ENCODE measurements at places on chromosomes 6 and 20. TPM values are rescaled to one million over a fixed set of nuclear protein-coding genes. Genes with fewer than 3 reads are reported as not detected.
A peak's percentile ranks its signal among the peaks of the same experiment; 100 is the strongest.

The CD109 gene
- 5.0 TPM for total RNA-seq

The CDSN gene
- total RNA-seq = not detected

DNA sequence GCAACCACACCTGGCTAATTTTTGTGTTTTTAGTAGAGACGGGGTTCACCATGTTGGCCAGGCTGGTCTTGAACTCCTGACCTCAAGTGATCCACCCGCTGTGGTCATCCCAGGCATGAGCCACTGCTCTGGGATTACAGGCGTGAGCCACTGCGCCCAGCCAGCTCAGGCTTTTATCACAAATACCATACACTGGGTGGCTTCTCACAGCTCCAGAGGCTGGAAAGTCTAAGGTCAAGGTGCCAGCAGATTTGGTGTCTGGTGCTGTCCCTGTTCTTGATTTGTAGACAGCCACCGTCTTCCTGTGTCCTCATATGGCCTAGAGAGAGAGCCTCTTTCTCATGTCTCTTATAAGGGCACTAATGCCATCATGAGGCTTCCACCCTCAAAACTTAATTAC is 25.9 kb downstream of the SHLD1 start:
- H3K27me3 ChIP-seq = no peaks in the 10 kb centered on the region
- H3K36me3 ChIP-seq = peaks cover 12% of the 10 kb centered on the region
- peaks cover 6% of the 10 kb centered on the region for H3K4me1 ChIP-seq
- H3K27ac ChIP-seq = no peak overlapping the region
- no peak overlapping the region for H3K4me3 ChIP-seq
- DNase-seq = no peak

DNA sequence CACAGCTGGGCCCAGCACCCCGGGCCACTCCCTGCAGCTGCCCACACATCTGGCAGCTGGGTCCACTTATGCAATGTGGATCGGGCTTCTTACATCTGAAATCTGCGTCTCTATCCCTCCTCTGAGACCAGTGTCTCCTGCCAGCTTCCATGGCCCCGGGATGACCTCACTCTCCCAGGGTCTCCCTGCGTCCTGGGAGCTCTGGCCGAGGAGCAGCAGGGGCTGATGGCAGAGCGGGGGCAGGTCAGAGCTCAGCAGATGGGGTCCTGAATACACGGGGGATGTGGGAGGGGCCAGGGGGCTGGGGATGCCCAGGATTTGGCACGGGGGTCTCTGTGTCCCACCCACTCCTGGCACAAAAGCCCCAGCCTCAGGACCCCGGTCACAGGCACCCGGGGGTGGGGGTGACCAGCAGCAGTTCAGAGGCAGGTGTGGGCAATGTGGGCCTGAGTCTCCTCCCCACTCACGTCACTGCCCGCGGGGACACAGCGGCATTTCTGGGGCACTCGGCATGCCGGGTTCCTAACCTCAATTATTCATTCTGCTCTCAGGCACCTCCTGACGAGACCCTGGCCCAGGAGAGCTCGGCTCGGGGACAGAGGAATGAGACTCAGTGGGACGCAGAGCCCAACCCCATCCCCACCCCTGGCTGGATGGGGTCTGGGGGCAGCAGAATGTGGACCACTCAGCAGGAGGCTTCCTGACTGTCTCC is 16.4 kb downstream of the CHRNA4 start:
- no peaks in the 10 kb centered on the region for H3K36me3 ChIP-seq
- no peaks in the 10 kb centered on the region for H3K4me1 ChIP-seq
- H3K27ac ChIP-seq = no peak overlapping the region
- no peak for DNase-seq

The GRM4 gene
- not detected for total RNA-seq

- peaks cover 17% of the 10 kb centered on the region for H3K36me3 ChIP-seq
- no peak for DNase-seq
- H3K4me3 ChIP-seq = no peak overlapping the region
- H3K27ac ChIP-seq = no peak overlapping the region
- peaks cover 14% of the 10 kb centered on the region for H3K4me1 ChIP-seq
Measured at GRCh38 chr20:25254571-25254970, 6.7 kb downstream of the PYGB start.

The ASIP gene
- total RNA-seq = not detected

DNA sequence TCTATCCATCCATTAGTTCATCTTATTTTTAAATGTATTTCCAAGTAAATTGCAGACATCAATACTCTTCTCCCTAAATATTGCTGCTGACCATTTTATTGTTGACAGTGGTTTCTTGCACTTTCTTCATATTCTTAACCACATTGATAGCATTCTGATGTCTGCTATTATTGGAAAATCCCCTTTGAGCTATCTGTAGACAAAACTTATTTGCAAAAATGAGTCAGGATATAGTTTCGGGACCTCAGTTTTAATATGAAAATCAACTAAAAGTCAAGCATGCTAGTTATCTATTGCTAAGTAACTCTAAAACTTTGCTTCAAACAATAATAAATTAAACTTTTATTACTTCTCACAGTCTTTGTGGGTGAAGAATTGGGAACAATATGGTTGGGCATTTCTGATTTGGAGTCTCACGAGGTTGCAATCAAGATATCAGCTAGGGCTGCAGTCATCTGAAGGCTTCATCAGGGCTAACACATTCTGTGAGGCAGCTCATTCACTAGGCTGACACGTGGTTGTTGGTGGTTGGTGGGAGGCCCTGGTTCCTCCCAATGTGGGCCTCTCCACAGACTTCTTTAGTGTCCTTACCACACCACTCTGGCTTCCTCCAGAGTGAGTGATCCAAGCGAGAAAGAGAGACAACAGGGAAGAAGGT is 32.7 kb downstream of the CD109 start:
- DNase-seq = no peak
- H3K36me3 ChIP-seq = no peaks in the 10 kb centered on the region
- no peak overlapping the region for H3K27ac ChIP-seq
- no peaks in the 10 kb centered on the region for H3K27me3 ChIP-seq

DNA sequence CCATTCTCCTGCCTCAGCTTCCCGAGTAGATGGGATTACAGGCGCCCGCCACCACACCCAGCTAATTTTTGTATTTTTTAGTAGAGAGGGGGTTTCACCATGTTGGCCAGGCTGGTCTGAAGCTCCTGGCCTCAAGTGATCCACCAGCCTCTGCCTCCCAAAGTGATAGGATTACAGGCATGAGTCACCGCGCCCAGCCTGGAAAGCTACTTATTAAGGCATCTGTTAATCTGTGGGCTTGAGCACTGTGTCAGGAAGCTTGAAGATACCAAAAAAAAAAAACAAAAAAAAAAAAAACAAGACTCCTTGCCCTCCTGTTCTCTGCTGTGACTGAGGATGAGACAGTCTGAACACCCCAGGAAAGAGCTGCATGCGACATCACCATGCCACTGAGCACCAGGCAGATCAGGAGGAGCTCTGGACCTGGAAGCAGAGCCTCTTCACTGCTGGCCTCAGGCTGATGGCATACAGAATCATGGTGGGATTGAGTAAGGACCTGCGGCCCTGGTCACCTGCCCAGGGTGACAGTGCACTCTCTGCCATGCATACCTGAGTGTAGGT is 166.5 kb upstream of the SNX9 start:
- peak; percentile 38 for DNase-seq
- H3K4me1 ChIP-seq = peaks cover 2% of the 10 kb centered on the region
- no peaks in the 10 kb centered on the region for H3K36me3 ChIP-seq
- no peak overlapping the region for H3K27ac ChIP-seq
- H3K4me3 ChIP-seq = no peak overlapping the region

The RNF182 gene
- total RNA-seq = 6.4 TPM

- no peaks in the 10 kb centered on the region for H3K4me1 ChIP-seq
- DNase-seq = no peak
- no peaks in the 10 kb centered on the region for H3K27me3 ChIP-seq
Measured at GRCh38 chr6:129059650-129060049, 176.7 kb downstream of the LAMA2 start.

DNA sequence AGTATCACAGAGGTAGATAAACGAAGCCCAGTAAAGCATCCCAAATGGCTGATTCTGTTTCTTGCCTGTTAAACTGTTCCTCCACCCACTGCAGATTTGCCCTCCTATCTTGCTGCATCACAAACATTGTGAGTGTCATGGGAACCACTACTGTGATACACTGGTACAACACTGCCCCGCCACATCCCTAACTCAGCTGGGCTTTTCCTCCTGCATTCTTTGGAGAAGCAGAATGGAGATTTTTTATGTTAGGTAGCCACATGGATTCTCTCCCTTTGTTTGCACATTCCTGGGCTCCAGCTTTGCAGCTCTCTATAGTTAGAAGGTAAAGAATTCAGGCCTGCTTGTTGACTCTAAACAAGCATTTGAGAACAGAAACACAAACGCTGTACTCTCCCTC is 234.1 kb downstream of the TMEM242 start:
- H3K4me1 ChIP-seq = peaks cover 5% of the 10 kb centered on the region
- H3K36me3 ChIP-seq = peaks cover 8% of the 10 kb centered on the region
- H3K4me3 ChIP-seq = no peak overlapping the region

DNA sequence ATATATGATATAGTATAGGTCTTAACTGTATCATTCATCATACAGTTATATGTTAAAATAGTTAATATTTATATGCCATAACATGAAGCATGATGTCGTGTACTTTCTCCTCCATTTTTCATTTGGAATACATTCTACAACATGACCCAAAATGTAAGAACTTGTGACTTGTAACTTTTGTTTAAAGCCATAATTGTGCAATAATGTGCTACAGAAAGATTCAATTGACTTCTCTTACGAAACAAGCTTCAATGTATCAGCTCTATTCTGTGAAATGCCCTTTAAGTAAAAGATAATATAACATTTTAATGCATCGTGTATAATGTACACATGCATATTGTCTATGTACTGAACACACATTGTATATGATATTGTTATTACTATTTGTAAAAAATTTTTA is 76.7 kb upstream of the FABP7 start:
- no peaks in the 10 kb centered on the region for H3K36me3 ChIP-seq
- no peak overlapping the region for H3K27ac ChIP-seq
- no peaks in the 10 kb centered on the region for H3K4me1 ChIP-seq
- no peaks in the 10 kb centered on the region for H3K27me3 ChIP-seq
- H3K4me3 ChIP-seq = no peak overlapping the region

The SF3B5 gene
- 227 TPM for total RNA-seq

The USP49 gene
- 1.4 TPM for total RNA-seq

The NKX2-4 gene
- total RNA-seq = not detected

The ZC3H12D gene
- not detected for total RNA-seq

DNA sequence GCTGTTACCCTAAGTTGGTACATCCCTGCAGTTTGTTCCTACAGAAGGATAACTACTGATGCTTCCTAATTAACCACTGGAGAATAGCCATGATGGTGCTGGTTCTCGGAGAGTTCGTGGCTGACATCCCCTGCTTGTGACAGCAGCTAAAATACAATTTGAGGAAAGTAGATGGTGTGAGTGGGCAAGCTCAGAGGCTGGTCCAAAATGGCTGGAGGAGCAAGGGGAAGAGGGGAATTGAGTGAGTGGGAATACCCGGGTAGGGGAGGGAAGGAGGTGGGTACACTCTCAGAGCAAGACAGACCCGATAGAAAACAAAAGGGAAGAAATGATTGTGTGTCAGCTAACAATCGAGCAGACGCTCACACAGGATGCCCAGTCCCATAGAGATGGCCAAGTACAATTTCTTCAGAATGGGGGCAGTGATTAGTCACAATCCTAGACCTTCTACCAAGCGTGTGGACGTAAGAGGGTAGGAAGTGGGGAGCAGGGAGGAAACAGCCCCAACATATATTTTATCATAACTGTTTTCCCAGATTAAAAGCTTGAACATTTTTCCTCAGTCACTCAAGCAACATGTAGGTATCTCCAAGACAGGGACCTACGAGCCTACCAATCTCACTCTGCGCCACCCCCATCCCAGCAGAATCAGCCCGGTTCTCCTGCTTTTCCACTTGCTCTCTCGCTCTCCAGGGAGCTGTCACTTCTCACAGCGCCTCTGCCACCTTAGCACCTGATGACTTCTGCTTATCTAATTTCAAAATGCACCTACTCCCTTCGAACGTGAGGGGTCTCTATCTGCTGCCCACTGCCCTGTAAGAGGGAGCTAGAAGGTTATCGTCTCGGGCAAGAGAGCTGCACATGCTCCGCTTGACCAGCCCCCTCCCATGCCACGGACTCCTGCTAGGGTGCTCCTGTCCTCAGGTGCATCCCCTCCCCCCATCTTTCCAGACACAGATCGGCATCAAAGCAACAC is 26.2 kb downstream of the RIPOR2 start:
- H3K4me1 ChIP-seq = peaks cover 22% of the 10 kb centered on the region
- peak overlapping the region; percentile 28 for H3K27ac ChIP-seq
- DNase-seq = no peak
- H3K36me3 ChIP-seq = no peaks in the 10 kb centered on the region

- DNase-seq = no peak
- no peaks in the 10 kb centered on the region for H3K27me3 ChIP-seq
- H3K36me3 ChIP-seq = no peaks in the 10 kb centered on the region
Measured at GRCh38 chr6:128256095-128256494, 264.3 kb downstream of the PTPRK start.

DNA sequence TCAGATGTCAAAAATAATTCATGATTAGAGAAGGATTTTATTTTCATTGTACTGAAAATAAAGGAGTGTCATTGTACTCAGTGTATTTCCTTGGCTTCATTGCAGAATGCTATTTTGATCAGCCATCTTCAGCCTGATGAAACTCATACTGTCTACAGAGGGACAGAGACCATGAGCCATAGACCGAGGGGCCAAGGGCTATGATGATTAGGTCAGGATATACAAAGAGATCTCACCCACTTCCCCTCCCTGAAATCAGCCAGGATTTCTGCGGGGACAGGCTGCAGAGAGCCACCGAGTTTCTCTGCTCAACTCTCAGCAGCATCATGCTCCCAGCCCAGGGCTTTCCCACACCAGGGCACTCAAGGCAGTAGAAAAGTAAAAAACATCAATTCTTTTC is 47.0 kb downstream of the ALDH8A1 start:
- no peak for DNase-seq
- H3K36me3 ChIP-seq = no peaks in the 10 kb centered on the region
- H3K4me1 ChIP-seq = peaks cover 3% of the 10 kb centered on the region
- H3K27ac ChIP-seq = no peak overlapping the region
- no peaks in the 10 kb centered on the region for H3K27me3 ChIP-seq

The TCF21 gene
- 6.6 TPM for total RNA-seq

The EMILIN3 gene
- total RNA-seq = under 0.01 TPM

DNA sequence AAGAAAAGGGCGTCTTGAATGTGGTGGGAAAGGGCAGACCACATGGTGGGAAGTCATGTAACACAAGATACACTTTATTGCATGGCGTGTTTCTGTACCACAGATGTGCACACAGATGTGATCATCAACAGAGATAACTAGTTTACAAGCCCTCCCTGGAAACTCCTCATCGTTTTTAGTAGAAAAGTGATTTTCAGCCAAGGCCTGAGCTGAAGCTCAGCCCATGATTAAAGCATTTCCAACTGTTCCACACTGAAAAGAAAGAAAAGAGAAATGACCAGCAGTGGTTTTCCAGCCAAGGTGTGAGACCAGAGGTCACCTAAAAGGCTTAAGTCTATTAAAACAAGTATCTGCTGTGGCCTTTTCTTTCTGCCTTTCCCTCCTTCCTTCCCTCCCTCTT is 463.9 kb upstream of the JAG1 start:
- no peak overlapping the region for H3K27ac ChIP-seq
- no peak overlapping the region for H3K4me3 ChIP-seq
- DNase-seq = no peak
- no peaks in the 10 kb centered on the region for H3K27me3 ChIP-seq

- DNase-seq = no peak
- no peak overlapping the region for H3K27ac ChIP-seq
- no peak overlapping the region for H3K4me3 ChIP-seq
- no peaks in the 10 kb centered on the region for H3K27me3 ChIP-seq
- no peaks in the 10 kb centered on the region for H3K36me3 ChIP-seq
- H3K4me1 ChIP-seq = no peaks in the 10 kb centered on the region
Measured at GRCh38 chr6:5645328-5646290, 361.1 kb downstream of the NRN1 start.

The HSPA12B gene
- not detected for total RNA-seq

Data from IMR-90 (cell line).